SJCRH30 (cell line): ENCODE measurements at places on chromosomes 7 and 10. TPM values are rescaled to one million over a fixed set of nuclear protein-coding genes. Genes with fewer than 3 reads are reported as not detected.

DNA sequence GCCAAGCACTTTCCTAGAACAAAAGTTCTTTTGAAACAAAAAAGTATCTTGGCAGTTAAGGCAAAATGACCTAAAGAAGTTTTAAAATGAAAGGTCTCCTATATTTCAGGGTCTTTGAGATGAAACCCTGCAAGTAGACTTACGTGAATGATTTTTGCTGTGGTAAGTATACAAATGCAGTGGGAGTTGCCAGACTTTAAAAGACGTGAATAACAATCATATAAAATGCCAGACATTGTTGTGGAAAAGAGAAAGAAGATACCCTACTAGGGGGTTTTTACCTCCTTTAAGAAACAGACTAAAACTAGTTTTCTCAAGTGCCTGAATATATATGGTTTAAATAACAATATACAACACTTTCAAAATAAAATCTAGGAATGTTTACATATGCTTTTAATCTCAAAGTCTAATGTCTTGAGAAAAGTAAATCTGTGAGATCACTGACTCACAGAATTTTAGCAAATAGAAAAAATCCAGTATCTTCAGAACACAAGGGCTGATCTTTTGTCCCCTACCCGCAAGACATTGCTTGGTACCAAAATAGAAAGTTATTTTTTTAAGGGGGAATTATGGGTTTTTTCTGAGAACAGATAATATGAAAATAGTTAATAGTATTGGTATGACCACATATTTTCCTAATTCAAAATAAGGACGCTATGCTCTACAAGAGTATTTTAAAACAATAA is 29.5 kb downstream of the LRRC17 start:
- no peak for DNase-seq

- no peak for DNase-seq
These were observed 871 bp upstream of the CCL24 start for GRCh38 chr7:75814407-75814947.

- no peak for DNase-seq
These were observed 177.6 kb downstream of the PLXDC2 start for GRCh38 chr10:19993714-19994315.

DNA sequence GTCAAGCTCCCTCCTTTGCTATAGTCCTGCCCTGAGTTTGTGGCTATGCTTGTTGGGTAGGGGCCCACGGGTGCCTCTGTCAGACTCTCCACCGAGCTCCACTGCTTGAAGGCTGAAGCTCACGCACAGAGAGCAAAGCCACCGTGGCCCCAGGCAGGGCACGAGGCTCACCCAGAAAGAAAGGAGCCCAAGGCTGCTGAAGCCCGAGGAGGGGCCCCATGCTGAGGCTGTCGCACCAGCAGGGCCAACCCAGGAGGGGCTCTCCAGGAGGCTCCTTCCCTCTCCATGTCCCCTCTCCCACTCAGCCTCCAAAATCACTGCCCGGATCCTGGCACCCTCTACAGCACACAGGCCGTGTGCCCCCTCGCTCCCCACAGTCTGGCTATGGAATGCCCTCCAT is 50.5 kb downstream of the YKT6 start:
- no peak for DNase-seq

WNT8B gene
- not detected in 2 replicates for total RNA-seq
